Sigmoid colon (tissue), 7 donors: ENCODE measurements at places on chromosomes 6 and 20. TPM values are rescaled to one million over a fixed set of nuclear protein-coding genes. Genes with fewer than 3 reads are reported as not detected.

- no peak for DNase-seq
These were observed 743.8 kb upstream of the FLRT3 start for GRCh38 chr20:15081261-15081660.

FRMD1 gene
- total RNA-seq: not detected

- no peak for DNase-seq
These were observed 81.5 kb upstream of the EDN1 start for GRCh38 chr6:12208673-12209072.

GRCh38 chr20:36481380-36482043, 59.8 kb upstream of the MYL9 start:
- DNase-seq: no peak
